ENCODE measurements at places on chromosomes 3 and 15.

DNA sequence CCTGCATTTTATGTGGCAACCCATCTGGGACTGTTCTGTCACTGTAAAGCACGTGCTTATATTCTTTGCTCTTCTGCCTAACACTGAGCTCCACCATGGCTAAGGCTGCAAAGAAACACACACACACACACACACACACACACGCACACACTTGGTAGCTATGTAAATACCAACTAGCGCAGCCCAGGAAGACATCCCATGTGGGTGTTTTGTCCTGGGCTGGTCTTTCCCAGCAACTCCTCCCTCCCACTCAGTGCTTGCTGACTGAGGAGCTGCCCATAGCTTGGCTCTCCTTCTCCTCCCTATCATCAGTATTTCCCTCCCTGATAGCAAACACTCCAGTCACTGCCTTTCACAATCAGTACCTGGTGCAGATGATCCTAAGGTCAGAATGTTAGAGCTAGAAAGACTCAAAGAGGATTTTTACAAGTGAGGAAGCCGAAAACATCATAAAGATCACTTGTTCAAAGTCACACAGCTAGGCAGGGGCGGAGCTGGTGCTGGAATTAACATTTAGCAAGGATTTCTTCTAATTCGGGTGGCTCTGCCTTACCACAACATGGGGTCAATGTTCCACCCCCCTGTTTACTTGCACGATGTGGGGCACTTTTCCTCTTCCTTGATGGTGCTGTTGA lies 377.1 kb upstream of the TBL1XR1 start:
- peak; percentile 57 for DNase-seq

GRCh38 chr3:161619351-161619750 lies 122.7 kb downstream of the OTOL1 start:
- no peak for DNase-seq

- DNase-seq: no peak
These were observed 137.2 kb upstream of the RAD18 start for GRCh38 chr3:9100513-9100894.

GRCh38 chr15:86903642-86904421 lies 824.2 kb downstream of the AGBL1 start:
- no peak for DNase-seq

- DNase-seq: peak; percentile 35
These were observed 19.0 kb upstream of the PRICKLE2 start for GRCh38 chr3:64244011-64244942.

All from iPS-NIHi11 (cell line).